CD4-positive, alpha-beta T cell treated with Interleukin-1 beta for 1 hour (primary cell): ENCODE measurements at places on chromosomes 12 and 14.

GRCh38 chr12:120841525-120841924 is 62.6 kb downstream of the SPPL3 start:
- no peak for DNase-seq

- no peak for DNase-seq
Measured at GRCh38 chr14:99440278-99440677, 40.4 kb downstream of the SETD3 start.

- DNase-seq = no peak
Measured at GRCh38 chr12:22234561-22234960, 99.9 kb downstream of the ST8SIA1 start.

GRCh38 chr12:51429700-51430099 is 5.1 kb downstream of the SLC4A8 start:
- DNase-seq = no peak

- DNase-seq = no peak
Measured at GRCh38 chr12:80805106-80805505, 88.4 kb downstream of the MYF5 start.

DNA sequence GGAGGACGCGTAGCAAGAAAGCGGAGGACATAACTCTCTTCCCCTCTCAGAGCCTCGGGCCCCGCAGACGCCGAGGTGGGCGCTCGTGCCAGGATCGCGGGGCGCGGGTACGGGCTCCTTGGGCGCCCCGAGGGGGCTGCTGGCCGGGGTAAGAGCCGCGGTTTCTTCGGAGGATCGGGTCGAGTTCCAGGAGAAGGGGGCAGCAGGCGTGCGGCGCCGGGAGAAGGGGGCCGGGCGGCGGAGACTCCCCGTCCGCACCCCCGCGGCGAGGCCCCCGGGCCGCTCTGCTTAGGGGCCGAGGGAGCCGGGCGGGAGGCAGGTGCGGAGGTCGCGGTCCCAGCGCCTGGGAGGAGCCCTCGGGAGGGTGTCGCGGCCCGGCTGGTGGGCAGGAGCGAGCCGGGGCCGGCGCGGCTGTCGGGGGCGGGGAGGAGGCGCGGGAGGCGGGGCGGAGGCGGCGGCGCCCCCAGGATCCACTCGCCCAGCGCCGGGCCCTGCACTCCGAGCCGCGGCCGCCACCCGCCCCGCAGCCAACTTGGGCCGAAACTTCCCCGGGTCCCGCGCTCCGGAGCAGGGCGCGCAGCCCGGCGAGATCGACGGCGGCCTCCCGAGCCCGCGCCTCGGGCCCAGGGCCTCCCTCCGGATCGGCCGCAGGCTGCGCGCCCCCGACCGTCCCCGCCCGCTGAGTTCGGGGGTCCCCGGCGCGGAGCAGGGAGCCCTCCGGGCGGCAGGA is 64.4 kb downstream of the FBXL14 start:
- DNase-seq = no peak

DNA sequence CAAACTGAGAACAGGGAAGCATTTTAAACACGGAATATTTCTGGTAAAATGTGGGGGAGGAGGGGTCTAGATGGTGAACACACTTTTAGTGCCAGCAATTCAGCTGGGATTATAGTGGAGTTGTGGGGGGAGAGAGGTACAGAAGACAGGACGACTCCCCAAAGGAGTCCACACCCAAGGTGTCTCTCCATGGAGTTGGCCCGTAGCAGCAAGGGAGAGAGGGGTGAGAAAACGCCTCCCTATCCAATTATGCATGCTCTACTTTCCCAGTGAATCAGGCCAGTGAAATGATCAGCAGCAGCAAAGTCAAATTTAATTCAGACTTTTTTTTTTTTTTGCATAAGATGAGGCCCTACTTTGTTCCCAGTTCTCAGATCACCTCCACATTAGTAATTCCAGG is 38.6 kb downstream of the BTG1 start:
- DNase-seq = no peak

GRCh38 chr14:68677476-68677875 is 115.4 kb downstream of the ZFP36L1 start:
- no peak for DNase-seq

DNA sequence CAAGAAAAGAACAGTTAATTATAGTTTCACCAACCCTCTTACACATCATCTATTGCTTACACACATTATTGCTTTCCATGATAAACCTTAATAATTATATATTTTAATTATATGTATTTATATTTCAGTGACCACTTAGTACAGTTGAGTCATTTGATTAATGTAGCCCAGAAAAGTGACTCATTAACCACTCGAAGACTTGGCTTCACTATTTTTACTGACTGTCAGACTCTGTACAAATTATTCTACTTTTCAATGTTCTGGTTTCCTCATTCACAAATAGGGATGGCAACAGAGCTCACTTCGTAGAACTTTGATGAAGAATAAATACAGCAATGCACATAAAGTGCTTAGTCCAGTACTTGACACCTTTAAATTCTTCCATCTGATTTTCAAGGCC is 98.3 kb downstream of the CFAP54 start:
- no peak for DNase-seq

GRCh38 chr12:108745641-108746040 is 14.3 kb upstream of the CORO1C start:
- DNase-seq = no peak
